ENCODE measurements at places on chromosomes 3 and 15.

- DNase-seq: no peak
Observed at GRCh38 chr3:13878281-13879101, 1.4 kb downstream of the WNT7A start.

DNA sequence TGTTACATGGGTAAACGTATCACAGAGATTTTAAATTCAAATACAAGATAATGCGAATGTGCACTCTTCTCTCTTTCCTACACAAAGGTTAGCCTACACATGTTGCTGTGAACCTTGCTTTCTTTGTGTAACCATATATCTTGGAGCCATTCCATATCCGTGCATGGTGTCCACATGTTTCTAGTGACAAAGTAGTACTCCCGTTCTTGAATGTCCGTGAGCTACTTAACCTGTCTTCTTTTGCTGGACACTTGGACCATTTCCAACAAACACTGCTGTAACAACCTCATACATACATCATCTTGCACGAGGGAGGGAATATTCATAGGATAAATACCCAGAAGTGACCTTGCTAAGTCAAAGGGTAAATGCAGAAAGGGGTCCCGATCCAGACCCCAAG is 75.0 kb downstream of the STRIT1 start:
- no peak for DNase-seq

DNA sequence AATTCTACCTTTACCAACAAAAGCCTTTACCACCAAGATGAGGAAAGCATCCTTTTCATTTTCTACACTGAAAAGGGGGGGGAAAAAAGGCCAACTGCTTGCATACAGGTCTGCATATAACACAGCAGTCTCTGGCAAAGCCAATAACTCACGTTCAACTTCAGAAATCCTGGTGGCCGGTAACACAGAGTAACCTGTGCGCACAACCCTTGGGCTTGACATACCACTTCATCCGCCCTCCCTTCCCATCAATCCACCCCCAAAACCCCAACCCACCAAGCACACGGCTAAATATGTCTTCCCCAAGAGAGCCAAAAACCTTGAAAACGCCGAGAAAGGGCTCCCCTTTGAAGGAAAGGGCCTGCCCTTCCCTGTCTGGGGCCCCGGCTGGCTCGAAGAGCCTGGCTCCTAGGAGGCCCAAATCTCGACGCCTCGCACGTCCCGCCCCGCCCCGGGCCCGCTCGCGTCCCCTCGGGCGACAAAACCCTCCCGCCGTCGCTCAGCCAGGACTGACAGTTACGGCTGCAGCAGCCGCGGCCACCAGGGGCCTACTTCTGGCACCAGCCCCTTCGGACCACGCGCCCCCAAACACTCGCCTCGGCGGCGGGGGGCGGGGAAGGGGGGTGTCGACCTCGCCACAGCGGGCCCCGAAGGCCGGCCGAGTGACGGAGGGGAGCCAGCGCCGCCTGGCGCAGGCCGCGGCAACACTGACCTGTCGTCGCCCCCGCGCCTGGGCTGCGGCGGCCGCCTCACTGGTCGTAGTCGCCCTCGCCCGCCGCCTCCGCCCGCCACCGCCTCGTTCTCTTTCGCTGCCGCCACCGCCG is 835 bp downstream of the UBE3A start:
- peak; percentile 35 for DNase-seq

GRCh38 chr3:180048840-180049239 is 12.1 kb upstream of the PEX5L start:
- DNase-seq: no peak

GRCh38 chr3:164723396-164723795 is 354.9 kb downstream of the SI start:
- no peak for DNase-seq

DNA sequence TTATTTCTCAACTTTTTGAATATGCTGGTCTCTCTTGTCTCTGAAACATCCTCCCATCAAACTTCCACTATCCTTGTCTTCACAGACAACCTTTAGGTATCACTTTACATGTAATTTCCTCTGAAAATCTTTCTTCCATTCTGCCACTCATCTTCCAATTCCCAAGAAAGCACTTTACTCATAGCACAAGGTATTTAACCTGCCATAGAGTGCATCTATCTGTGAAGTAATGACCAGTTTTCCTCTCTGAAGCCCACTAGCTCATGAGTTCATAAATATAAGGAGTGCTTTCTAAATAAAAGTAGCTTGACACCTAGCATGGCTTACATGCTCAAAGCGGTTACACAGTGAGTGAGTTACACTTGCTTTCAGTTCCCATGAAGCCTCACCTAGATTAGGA is 160.7 kb upstream of the CMC1 start:
- no peak for DNase-seq

DNA sequence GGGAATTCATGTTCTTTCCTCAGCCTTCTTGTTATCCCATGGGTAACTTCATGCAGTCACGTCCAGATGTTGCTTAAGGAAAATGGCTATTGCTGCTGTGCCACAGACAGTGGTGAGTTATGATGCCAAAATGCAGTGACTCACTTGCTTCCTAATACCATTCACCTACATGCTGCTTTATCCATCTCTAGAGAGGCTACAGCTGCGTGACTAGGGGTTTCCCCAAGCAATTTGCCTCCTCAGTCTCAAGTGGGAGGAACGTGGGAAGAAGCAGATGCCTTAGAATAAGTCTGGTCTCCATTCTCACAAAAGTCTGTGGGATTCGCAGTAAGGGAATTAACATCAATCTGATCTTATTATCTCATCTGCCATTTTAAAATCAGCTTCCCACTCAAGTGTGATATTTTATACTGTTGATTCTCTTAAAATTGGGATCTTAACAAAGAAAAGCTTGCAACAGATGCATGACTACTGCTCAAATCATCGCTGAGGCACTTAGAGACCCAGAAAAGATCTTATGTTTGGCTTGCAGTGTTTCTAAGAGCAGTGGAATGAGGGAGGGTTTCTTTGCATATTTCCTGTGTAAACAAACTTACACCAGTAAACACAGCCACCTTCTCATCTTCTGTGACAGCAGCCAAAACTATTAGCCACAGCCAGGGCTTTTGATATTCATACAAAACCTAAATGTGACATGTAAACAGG is 62.0 kb upstream of the ACP3 start:
- DNase-seq: no peak

- no peak for DNase-seq
Observed at GRCh38 chr15:88650556-88650955, 11.7 kb downstream of the ISG20 start.

DNA sequence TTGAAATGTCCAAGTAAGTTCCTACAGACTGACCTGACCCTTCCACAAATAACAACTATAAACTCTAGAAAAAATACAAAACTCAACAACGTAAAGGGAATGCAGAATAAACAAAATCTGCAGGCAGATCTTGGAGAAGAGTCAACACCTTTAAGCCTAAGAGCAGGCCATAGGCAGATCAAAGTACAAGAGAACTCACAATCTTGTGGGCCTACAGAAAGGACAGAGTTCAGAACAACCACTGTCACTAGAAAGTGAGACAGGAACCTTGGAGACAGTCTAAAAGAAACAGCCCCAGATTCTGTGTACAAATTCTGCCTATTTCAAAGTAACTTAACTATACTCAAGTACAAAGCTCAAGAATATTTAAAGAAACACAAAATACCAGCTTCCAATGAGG is 31.0 kb downstream of the NEK4 start:
- DNase-seq: no peak

DNA sequence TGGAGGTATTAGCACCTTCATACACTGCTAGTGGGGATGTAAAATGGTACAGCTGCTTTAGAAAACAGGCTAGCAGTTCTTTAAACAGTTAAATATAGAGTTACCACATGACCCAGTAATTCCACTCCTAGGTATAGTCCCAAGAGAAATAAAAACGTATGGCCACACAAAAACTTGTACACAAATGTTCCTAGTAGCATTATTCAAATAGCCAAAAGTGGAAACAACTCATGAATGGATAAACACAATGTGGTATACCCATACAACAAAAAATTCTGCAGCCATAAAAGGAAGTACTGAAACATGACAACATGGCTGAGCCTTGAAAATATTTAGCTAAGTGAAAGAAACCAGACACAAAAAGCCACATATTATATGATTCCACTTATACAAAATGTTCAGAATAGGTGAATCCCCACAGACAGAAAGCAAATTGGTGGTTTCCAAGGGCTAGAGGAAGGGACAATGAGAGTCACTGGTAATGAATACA is 40.8 kb upstream of the KLF13 start:
- DNase-seq: no peak

- no peak for DNase-seq
Observed at GRCh38 chr3:101466465-101467309, 46.3 kb downstream of the SENP7 start.

DNA sequence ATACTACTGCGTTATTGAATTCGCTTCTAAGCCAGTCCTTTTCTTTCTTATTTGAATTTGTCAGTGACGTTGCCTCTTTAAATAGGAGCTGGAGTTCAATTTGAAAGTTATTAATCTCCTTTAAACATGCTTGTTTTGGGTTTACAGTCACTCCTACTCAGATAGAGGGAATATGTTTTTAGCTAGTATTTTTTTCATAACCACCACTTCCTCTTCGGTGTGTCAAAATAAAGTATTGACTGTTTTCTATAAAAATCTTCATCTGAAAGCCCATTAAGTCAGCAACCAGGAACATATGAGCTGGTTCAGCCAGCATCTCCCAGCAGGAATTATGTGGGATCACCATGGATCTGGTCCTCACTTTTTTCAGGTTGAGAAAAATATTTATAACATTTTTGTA is 772.9 kb downstream of the DIPK2A start:
- no peak for DNase-seq

DNA sequence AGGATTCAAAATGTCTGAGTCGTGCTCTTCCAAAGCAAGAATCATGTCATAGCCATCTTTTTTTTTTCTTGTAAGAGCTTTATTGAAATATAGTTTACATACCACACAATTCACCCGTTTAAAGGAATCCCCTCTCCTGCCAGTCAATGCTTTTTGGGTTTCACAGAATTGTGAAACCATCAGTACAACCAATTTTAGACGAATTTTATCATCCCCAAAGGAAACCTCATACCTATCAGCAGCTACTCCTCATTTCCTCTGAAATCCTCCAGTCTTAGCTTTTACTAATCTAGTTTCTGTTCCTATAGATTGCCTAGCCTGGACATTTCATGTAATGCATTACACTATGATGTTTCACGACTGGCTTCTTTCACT is 39.6 kb downstream of the ADIPOQ start:
- DNase-seq: no peak

GRCh38 chr15:62124176-62124972 is 40.7 kb downstream of the C2CD4B start:
- no peak for DNase-seq

DNA sequence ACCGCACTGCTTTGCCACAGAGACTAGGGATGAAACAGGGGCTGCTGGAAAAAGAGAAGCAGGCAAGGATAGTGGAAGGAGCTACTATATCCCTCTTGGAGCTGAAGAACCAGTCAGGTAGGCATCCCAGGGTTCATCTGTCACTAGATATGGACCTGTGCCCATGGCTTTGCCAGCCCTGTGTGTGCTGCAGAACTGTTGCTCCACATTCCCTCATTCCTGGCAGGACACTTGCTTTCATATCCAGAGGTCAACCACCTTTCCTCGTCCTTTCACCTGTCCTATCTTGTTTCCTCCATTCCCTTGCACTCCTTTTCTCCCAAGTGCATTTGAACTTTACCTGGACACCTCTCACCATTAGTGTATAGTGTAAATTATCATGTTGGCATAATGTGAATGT is 12.0 kb downstream of the SNRK start:
- no peak for DNase-seq

- no peak for DNase-seq
Observed at GRCh38 chr3:52310861-52311575, 5.1 kb upstream of the DNAH1 start.

DNA sequence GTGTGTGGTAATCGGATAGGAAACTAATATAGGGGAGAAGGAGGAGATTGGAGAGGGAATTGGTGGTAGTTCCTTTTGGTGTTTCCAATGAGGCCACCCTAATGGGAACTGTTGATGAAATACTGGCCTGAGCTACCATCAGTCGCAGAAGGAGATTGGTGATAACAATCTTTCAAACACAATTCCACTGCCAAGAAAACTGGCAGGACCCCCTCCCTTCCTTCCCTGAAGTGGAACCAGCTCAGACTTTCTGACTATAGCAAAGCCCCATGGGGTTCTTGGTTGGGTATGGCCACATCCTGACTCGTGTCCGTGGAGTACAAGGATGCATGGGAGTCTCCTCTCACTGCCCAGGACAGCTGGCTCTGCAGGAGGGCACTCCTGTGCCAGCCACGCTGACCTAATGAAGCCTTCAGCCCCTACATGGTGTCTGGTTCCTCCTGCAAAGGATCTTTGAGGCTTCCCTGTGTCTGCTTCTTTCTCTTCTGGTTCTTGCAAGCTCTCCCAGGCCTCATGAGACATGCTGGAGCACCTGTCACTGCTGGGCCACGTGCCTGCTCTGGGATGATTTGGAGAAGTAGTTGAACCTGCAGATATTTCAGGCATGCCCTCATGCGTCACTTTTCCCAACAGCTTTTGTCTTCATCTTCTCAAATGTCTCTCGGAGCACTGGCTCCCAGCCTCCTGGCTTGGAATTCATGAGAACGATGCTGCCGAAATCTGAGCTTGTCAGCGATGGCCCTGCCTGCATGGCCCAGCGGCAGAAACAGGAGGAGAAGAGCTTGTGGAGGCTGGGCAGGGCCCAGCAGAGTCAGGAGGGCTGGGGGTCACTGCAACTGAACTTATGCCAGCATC is 90.0 kb upstream of the ADPGK start:
- peak; percentile 24 for DNase-seq

- no peak for DNase-seq
Observed at GRCh38 chr15:58244536-58244935, 106.4 kb downstream of the AQP9 start.

GRCh38 chr3:28151608-28152228 is 89.7 kb upstream of the CMC1 start:
- DNase-seq: no peak

- DNase-seq: no peak
Observed at GRCh38 chr3:187013159-187013716, 82.9 kb downstream of the ST6GAL1 start.

GRCh38 chr3:69499422-69499821 is 113.5 kb upstream of the FRMD4B start:
- no peak for DNase-seq

GRCh38 chr3:178436773-178437172 is 99.5 kb upstream of the KCNMB2 start:
- DNase-seq: no peak

GRCh38 chr3:137041251-137041650 is 83.5 kb downstream of the IL20RB start:
- DNase-seq: no peak

GRCh38 chr3:27366062-27366591 is 3.1 kb downstream of the NEK10 start:
- no peak for DNase-seq

DNA sequence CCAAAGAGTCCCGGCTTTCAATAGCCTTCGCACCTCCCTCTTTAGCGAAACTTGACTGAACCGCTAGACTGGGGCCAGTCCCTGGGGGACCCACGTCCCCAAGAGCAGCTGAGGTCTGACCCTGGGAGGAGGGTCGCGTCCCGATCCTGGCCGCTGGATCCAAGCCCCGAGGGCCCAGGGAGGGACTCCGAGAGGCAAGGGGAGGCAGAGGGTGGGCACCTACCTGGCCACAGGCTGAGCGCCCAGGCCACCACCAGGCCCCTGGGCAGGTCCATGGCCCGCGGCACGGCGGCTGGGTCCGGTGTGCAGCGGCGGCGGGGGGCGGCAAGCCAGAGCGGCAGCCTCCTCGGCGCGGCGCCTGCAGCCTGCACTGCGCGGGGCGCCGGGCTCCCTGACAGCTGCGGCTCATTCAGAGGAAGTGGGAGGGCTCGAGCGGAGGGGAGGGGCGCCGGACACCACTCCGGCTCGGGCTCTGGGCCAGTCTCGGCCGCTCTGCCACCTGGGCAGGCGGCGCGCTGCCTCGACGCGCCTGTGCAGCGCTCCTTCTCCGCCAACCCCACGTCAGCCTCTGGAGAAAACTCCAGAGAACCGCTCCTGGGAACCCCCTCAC is at the start of gene ITGA11:
ITGA11 (minus strand) TSS at position 372 of the 610 bp plus-strand sequence; CDS start at position 275, 97 bp downstream.
- no peak for DNase-seq

Measured in left renal pelvis (tissue), 4 donors.